Right forelimb (tissue), 1 donor: ENCODE measurements at places on chromosomes 16 and 17.

DNA sequence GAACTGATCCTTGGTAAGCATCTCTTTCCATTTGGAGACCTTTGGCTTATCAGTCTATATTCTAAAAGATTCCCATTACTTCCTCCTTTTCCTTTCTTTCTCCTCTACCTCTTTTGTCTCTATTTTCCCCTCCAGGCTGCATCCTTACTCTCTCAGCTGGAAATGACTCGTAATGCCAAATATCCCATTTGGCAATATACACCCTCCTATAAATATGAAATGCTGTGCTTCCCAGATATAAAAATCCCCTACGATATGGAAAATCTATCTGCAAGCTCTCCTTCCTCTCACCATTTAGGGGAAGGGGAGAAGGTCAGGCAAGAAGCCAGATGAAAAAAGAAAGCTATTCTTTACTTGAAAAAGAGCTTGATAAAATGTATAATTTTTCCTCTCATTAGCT lies 39.9 kb downstream of the XPO6 start:
- no peak for DNase-seq

- no peak for DNase-seq
Observed at GRCh38 chr16:47523342-47524006, 62.3 kb downstream of the PHKB start.

- DNase-seq: no peak
Observed at GRCh38 chr17:27569257-27569722, 61.7 kb upstream of the LGALS9 start.

DNA sequence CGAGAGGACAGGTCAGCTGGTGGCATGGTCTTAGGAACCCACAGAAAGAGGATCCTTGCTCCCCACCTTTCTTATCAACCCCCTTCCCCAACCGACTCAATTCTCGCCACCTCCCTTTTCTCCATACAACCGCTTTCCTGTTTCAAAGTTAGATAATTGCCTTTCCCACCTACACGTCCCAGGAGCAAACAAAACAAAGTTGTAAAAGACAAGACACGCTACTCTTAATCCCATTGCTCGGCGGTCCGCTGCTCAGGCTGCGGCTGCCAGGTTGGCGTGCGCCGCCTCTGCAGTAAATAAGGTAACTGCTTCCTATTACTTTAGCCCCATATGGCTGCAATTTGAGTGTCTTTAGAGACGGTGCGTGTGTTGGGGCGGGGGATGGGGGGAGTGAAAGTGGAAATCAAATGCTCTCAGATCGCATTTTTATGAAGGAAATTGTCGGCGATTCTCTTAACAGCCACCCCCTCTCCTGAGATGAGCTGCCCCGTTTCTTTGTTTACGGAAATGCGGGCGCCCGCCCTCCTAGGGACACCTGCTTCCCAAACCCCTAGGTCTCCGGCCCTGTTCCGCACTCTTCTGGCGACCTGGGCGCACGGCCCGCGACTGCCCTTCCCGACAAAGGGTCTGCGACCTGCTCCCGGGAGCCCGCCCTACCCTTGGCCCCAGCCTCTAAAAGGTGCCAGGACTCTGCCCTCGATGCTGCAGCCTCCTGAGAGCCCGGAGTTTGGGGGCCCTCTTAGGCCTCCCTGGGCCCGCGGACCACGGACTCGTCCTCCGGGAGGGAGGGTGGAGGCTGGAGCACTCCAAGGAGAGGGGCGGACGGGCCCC lies 3.7 kb upstream of the CBX8 start:
- no peak for DNase-seq

- no peak for DNase-seq
Observed at GRCh38 chr17:40813804-40814203, 8.6 kb downstream of the KRT10 start.

- DNase-seq: no peak
Observed at GRCh38 chr17:75273977-75274708, 3.1 kb upstream of the MIF4GD start.

GRCh38 chr16:48955837-48956236 lies 325.8 kb downstream of the CBLN1 start:
- DNase-seq: no peak

- no peak for DNase-seq
Observed at GRCh38 chr16:69039333-69039941, 66.0 kb upstream of the HAS3 start.

DNA sequence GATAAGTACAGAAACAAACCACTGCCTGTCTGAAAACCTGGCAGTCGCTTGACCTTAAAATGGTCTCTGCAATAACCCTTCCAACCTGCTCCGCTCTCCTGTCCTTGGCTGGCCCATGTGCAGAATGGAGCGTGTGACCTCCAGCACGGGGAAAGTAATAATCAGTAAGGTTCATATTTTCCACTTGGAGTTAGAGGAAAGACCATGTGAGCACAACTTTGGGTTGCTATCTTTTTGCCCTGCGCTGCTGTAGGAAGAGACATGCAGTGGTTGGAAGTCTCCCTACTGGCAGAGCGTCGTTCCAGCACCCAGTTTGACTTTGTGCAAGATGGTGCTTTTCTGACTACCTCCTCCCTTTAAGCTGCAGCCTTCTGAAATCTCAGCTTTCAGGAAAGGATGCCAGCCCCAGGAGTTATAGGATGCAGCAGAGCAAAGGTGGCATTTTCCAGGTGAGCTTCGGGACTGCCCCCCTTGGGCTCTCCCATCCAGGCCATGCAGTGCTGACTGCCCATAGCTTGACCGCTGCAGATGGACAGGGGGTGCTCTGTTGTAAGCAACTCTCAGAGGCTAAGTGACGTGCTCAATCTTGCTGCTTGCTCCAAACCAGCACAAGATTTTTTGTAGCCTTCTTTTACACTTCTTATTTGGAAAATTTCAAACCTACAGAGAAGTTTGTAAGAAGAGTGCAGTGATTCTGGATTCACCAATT lies 110.7 kb upstream of the NOL11 start:
- no peak for DNase-seq

GRCh38 chr17:5592382-5592781 lies 8.1 kb upstream of the NLRP1 start:
- no peak for DNase-seq

- no peak for DNase-seq
Observed at GRCh38 chr16:82987767-82988166, 361.0 kb downstream of the CDH13 start.
